T-helper 2 cell (primary cell): ENCODE measurements at places on chromosomes 13 and 19.

- DNase-seq = no peak
Observed at GRCh38 chr19:6026390-6027227, 48.7 kb upstream of the RANBP3 start.

DNA sequence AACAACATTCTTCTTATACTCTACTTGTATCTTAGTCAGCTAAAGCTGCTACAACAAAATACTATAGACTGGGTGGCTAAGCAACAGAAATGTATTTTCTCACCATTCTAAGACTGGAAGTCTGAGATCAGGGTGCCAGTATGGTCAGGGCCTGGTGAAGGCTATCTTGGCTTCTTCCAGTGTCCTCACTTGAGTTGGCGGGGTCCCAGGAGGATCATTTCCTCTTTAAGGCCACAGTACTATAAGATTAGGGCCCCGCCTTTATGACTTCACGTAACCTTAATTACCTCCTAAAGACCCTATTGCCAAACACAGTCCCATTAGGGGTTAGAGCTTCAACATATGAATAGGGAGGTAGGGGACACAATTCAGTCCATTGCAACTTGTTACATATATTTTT lies 30.7 kb upstream of the DOCK9 start:
- no peak for DNase-seq

DNA sequence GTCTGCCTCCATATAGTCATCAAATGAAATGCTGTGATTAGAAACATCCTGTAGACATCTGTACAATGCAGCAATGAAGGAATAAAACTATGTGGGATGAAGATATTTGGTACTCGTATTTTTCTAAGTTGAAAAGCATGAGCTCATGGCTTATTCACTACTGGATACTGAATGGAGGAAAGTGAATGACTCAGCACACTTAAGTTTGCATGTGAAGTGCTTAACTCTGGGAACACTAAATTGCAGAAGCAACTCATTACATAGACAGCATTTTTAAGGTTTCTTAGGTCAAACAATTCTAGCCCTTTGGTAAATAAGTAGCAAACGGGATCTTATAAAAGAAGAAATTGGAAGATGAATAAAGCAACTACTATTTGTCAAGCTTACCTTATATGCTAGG lies 429.0 kb upstream of the MIR17HG start:
- no peak for DNase-seq

GRCh38 chr13:75334634-75335447 lies 147.1 kb downstream of the TBC1D4 start:
- no peak for DNase-seq

- no peak for DNase-seq
Observed at GRCh38 chr19:55112777-55113569, 4.5 kb downstream of the PPP1R12C start.

DNA sequence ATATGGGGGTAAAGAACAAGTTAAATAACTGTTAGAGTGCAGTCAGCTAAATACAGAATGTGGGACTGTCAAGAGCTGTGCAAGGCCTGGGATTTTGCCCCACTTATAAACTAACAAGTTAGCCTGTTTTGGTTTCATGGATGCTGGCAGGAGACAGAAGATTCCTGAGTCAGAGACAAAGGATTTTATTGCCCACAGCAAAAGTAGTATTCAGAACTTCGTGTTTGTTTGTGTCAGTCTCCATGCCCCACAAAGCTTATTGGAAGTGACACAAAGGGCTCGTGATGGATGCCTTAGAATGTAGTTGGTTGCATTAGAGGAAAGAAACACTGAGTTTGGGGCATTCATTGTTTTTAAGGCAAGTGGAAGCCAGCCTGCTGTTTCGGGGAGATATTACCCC lies 22.2 kb upstream of the SPRYD7 start:
- no peak for DNase-seq

GRCh38 chr19:51687791-51688670 lies 5.1 kb upstream of the SPACA6 start:
- no peak for DNase-seq
